ENCODE measurements at places on chromosomes 1 and 21.

GRCh38 chr1:77905603-77906002 lies 17.2 kb downstream of the NEXN start:
- no peak for DNase-seq

- no peak for DNase-seq
Measured at GRCh38 chr21:35818597-35818996, 241.7 kb downstream of the SETD4 start.

- DNase-seq = no peak
Measured at GRCh38 chr1:238153253-238153652, 262.5 kb upstream of the ZP4 start.

- no peak for DNase-seq
Measured at GRCh38 chr1:39452081-39452480, 39.4 kb upstream of the BMP8A start.

GRCh38 chr1:27650171-27650538 lies 15.2 kb upstream of the FGR start:
- no peak for DNase-seq

DNA sequence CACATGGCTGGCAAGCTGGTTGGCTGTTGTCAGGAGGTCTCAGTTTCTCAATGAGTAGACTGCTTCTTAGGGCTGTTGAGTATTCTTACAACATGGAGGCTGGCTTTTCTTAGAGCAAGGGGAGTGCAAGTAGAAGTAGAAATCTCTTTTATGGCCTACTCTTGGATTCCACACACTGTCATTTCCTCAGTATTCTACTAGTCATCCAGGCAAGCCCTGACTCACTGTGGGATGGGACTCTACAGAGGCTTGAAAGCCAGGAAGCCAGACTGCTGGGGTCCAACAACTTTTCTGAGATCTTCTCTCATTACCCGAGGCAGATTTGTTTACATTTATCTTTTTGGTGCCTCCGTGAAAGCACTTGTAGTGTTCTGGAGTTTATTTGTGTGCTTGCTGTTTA lies 196.2 kb upstream of the APP start:
- DNase-seq = no peak

GRCh38 chr1:10085076-10085475 lies 52.3 kb downstream of the UBE4B start:
- DNase-seq = no peak
